NCI-H1105 (cell line): ENCODE measurements at places on chromosomes 5 and 9.
A peak's percentile ranks its signal among the peaks of the same experiment; 100 is the strongest.

- DNase-seq: peak; percentile 50
These were observed 923 bp upstream of the PLK2 start for GRCh38 chr5:58460732-58461286.

GRCh38 chr5:8517456-8517855 lies 648.5 kb downstream of the MTRR start:
- DNase-seq: no peak

DNA sequence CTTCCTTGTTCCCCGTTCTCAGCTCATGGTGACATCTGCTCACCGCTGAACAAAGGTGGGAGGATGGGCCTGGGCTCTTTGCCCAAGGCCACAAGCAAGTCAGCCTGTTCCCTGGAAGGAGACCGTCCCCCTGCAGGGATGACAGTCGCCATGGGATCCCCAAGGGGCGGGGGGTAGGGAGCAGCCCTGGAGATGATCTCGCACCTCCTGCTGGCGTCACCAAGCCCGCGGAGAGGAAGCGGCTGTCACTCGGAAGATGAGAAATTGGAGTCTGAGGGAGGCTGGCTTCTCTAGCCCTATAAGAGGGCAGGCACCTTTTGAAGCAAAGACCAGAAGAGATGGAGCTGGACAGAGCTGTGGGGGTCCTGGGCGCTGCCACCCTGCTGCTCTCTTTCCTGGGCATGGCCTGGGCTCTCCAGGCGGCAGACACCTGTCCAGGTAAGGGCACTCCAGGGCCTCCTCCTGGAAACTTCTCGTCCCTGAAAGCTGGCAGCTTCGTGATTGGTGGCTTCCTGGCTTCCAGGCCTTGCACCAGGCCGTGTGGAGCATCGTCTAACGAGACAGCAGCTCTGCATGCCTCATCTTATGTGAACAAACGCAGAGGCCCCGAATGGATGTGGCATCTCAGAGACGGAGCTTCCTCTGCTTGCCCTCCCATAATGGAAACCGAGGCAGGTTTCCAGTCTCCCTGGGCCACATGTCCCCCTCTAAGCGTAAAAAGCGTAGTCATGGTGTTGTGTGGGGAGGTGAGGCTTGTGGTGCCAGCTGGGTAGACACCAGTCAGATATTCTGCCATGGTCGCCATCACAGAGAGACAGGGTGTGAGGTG lies at the start of gene FCN2:
TSS of gene FCN2 (plus strand) at position 327 of the 829 bp plus-strand sequence. CDS start at position 339, 12 bp downstream.
- DNase-seq: no peak

- no peak for DNase-seq
These were observed 43.2 kb downstream of the PAPPA start for GRCh38 chr9:116196806-116197205.

DNA sequence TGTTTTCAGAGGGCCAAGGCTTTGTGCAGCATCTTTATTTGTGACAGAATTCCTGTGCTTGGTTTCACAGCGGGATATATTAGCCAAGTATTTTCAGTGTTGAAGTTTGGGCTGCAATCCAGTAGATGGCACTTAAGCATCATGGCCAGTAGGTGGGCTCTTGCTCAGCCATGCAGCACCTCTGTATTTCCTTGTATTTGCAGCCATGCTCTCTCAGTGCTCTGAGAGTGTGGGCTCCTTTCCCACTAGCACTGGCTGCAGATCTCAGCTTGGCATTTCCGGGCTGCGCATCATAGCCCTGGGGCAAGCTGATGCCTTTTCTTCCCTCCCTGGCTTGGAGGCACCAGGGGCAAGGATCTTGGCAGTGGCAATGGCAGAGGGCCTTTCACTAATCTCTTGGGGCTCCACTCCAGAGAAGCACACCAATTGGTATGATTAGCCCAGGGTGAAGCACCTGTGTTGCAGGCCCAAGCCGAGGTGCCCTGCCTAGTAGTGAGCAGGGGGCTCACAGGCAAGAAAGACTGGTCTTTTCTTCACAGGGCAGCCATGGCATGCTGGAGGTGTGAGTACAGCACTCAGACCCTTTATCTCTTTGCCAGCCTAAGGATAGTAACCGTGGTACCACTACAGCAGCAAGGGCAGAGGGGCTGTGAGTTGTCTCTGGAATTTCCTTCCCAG lies 48.3 kb downstream of the SLCO6A1 start:
- no peak for DNase-seq

GRCh38 chr9:89748021-89748670 lies 143.3 kb downstream of the GADD45G start:
- DNase-seq: no peak

DNA sequence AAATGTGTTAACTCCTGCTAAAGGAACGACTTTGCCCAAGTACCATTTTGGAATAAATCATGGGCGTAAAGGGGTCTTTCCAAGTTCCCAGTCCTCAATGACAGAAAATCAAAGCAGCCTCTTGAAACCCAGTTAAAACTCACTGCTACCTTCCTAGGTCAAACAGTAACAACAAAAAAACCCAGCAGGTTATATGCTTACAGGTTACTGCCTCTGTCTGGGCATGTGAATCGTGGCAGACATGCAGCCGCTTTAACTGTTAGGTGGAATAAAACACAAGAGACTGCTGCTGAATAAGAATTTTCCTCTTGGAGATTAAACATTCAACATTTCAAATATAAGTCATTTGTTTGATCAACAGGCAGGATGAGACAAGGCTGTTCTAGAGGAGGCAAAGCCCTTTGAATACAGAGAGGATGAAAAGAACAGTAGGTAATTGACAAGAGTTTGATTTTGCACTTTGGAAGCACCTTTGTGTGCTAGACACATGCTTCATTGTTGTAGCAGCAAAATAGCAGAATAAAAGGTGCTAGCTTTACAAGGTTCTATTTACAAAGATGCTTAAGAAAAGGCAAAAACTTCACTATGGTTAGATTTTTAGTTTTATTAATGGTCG lies 319.4 kb downstream of the NDUFS4 start:
- DNase-seq: no peak

GRCh38 chr5:66969963-66970362 lies 226.6 kb downstream of the CD180 start:
- no peak for DNase-seq

DNA sequence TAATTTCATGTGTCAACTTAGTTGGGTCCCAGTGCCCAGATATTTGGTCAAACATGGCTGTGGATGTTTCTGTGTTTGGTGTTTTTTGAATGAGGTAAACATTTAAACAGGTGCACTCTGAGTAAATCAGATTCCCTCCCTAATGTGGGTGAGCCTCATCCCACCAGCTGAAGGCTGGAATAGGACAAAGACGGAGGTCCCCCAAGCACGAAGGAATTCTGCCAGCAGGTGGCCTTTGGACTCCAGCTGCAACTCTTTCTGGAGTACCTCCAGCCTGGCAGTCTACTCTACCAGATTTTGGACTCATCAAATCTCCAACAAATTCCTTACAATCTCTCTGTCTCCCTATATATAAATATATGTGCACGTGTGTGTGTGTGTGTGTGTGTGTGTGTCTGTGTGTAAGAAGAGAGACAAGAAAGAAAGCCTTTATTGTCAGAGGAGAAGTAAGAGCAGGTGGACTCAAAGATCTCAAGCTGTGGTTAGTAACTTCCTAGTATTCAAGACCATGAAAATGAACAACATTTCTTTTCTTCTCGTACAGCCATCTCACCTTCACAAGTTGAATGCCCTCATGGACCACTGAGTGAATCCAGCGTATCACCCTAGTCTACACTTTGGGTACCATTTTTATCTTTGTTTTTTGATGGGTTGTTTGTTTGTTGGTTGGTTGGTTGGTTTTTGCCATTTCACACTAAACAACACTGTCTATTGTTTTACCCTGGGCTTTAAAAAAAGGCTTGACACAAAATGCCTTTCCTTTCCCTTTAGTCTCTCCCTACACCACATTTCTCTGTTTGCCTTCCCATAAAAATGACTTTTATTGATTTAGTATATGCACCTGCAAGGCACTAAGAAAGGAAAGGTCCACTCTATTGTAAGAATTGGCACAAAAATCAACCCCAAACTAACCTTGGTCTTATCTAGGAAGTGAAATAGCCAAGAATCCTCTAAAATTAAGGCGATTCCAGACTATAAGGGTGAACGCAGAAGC lies 118.7 kb downstream of the TENT4A start:
- no peak for DNase-seq
